ENCODE measurements at places on chromosomes 11 and 22.

GRCh38 chr11:47504910-47505309, 48.0 kb downstream of the CELF1 start:
- no peak for DNase-seq

DNA sequence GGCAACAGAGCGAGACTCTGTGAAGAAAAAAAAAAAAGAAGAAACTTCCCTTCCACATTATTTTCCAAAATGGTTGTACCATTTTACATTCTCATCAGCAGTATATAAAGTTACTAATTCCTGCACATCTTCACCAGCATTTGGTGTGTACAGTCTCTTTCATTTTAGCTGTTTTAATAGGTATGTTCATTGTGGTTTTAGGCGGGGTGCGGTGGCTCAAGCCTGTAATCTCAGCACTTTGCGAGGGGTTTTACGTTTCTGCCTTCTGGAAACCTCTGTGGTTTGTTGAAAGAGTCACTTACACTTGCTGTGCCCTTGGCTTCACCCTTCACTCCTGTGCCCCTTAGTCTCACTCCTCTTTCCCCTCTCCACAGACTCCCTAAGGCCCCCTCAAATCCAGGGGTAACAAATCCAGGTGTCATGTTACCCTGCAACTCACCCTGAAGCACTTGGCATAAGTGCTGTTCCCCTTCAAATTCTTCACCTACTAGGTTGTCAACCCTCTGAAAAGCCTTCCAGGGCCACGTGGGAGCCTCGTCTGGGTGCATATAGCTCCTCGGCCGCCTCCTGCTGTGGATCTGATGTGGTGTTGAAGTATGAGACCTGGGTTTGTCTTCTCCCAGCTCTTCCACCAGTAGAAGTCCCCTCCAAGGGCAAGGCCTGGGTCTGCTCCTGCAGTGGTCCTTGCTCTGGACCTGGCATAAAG, 20.8 kb downstream of the TOB2 start:
- peak; percentile 44 for DNase-seq

- no peak for DNase-seq
Measured at GRCh38 chr11:18704698-18705097, 6.1 kb downstream of the TMEM86A start.

DNA sequence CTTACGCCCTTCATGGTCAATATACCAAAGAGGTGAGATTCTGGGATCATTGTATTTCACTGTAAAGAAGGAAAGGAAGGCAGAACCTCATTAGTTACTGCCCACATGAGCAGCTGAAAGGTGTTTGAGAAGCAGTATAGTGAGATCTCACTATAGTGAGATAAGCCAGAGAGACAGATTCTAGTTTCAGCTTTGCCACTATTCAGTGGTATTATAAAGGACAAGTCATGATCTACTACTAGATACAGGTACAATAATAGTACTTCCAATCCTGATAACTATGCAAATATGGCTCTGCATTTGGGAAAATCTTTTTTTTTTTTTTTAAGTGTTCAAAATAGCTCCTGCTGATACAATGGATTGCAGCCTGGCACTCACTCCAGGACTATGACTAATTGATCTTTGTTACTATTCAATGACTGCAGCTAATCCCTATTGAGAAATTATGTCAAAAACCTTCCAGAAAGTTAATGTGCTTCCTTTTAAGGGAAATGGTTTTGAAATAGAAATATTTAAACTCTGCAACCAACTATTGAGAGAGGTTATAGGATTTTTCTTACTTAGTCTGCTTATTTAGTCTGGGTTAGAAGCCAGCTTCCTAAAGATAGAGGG, 8.3 kb upstream of the DLAT start:
- no peak for DNase-seq

GRCh38 chr11:11967669-11968510, 40.5 kb downstream of the DKK3 start:
- DNase-seq = no peak

DNA sequence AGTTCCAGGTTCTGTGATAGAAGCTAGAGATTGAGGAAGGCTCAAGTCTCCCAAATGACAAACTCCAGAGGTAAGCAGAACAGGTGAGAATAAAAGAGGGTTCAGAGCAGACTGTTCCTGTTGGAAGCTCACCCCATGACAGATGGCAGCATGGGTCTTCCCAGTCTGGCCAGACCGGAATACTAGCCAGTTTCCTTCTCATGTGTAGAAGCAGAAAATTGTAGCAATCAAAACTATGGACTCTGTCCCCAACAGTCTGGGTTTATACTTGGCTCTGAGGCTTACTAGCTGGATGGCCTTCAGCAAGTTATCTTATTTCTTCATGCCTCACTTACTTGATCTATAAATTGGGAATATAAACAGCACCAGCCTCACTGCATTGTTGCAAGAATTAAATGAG, 494.8 kb downstream of the MN1 start:
- DNase-seq = no peak

GRCh38 chr22:26579331-26579886, 10.5 kb downstream of the TPST2 start:
- DNase-seq = peak; percentile 58

- DNase-seq = no peak
Measured at GRCh38 chr11:84316866-84317555, 1030.8 kb upstream of the CCDC90B start.

Data from activated naive CD4-positive, alpha-beta T cell treated with Interleukin-2 at 50 U/mL for 16 hours (primary cell).